ENCODE measurements at places on chromosomes 2 and 18.

DNA sequence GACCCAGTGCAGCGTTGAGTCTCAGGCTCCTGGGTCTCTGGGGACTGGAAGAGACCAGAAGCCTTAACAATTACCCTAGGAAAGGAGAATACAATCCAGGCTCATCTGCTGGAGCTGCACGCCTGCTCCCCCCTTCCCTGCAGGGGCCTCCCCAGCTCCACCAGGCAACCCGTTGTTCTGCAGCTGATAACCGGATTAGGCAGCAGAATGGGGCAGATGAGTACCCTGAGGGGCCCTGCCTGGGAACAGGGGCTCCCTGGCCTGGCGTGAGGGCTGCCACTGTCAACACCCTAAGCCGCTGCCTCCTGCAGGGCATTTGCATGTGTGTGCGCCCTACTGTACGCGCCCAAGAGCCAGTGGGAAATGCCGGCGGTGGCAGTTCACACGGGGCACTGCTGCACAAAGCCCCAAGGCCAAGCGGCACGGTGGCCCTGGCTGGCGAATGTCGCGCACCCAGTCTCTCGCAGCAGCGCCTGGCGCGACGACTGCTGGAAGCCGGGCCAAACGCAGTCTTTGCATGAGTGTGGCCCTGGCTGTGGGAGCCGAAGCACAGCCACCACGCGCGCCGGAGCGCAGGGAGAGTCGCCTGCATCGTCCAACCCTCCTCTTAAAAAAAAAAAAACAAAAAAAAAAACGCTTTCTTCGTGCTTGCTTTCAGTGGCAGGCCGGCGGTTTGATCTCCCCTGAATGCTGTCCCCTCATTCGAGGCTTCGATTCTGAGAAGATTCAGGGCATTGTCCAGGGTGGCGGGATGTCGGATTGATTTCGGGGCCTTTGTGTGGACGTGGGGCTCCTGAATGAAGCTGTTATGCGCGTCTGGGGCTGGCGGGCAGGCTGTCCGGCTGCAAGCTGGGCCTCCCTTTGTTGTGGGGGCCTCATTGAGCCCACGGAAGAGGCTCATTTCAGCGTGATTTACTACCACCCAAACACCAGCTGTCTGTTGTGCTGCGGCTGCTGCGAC, 63.8 kb downstream of the SETBP1 start:
- DNase-seq, result no peak

- DNase-seq, result no peak
Measured at GRCh38 chr2:98598781-98599428, 9.4 kb downstream of the COA5 start.

GRCh38 chr2:107276034-107276433, 390.1 kb upstream of the ST6GAL2 start:
- DNase-seq, result no peak

- no peak for DNase-seq
Measured at GRCh38 chr2:126720638-126721037, 64.7 kb downstream of the GYPC start.

All from naive thymus-derived CD8-positive, alpha-beta T cell (primary cell).